ENCODE measurements at places on chromosomes 1 and 21.
A peak's percentile ranks its signal among the peaks of the same experiment; 100 is the strongest.

DNA sequence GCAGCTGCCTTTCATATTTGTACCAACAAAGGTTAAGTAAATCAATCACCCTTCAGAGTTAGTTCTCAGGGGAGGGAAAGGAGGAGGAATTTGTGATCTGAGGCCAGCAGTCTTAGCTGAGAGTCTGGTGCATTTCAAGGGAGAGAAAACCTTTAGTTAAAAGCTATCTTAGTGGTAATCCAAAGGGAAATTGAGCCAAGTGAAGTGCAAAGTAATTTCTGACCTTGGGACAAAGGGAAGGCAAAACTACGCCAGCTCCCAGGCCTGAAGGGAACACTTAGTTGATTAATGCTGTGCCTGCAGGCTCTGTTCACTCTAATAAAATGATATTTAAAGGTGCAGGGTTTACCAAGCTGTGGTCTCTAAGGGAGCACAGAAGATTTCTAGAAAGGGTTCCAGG lies 23.1 kb upstream of the FMOD start:
- DNase-seq, result no peak

DNA sequence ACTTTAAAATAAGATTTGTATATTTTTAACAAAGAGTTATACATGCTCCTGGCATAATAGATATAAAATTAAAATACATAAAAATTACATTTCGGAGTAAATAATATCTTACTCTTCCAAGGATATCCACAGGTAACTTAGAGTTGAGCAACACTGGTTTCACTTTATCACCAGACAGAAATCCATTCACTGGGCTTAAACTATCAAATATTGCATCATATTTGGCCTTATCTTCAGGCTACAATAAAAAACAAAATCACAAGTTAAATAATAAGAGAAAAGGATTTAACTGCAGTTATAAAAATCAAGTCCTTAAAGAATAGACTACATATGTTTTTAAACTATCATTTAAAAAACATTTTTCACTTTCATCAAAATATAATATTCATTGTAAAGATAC lies 55.5 kb downstream of the EPS15 start:
- no peak for DNase-seq

GRCh38 chr1:43933386-43934100 lies at the start of gene ARTN:
Gene ARTN (plus strand): TSS chr1:43933801. CDS start chr1:43935657, 1,856 bp downstream.
- DNase-seq, result peak; percentile 70

- DNase-seq, result peak; percentile 10
Observed at GRCh38 chr1:23198373-23198772, 18.9 kb downstream of the HTR1D start.

- no peak for DNase-seq
Observed at GRCh38 chr1:67648582-67649326, 36.2 kb upstream of the GADD45A start.

DNA sequence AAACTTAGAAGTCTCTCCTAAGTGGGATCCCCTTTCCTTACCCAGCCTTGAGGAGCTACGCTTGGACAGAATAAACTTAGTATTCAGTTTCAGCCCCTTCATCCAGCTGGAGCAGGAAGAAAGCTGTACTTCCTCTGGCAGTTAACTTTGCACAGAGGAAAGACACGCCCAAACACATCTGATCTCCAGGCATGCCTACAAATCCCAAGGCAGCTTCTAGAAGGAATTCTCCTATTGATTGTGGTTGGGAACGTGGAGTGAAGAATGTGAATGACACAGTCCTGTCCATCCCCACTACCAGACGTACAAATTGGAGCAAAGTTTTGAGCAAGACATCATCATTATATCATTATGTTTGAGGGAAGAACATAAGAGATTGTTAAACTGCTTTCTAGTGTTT lies 6.6 kb upstream of the AK4 start:
- no peak for DNase-seq

GRCh38 chr1:87795615-87796337 lies 467.1 kb downstream of the LMO4 start:
- DNase-seq, result no peak

- DNase-seq, result no peak
Observed at GRCh38 chr21:38507374-38507942, 9.2 kb upstream of the ERG start.

GRCh38 chr1:63906047-63906704 lies 132.4 kb downstream of the ROR1 start:
- no peak for DNase-seq

- no peak for DNase-seq
Observed at GRCh38 chr1:243301059-243301458, 45.2 kb downstream of the SDCCAG8 start.

- peak; percentile 92 for DNase-seq
Observed at GRCh38 chr1:205918955-205919746, 24.1 kb downstream of the SLC26A9 start.

DNA sequence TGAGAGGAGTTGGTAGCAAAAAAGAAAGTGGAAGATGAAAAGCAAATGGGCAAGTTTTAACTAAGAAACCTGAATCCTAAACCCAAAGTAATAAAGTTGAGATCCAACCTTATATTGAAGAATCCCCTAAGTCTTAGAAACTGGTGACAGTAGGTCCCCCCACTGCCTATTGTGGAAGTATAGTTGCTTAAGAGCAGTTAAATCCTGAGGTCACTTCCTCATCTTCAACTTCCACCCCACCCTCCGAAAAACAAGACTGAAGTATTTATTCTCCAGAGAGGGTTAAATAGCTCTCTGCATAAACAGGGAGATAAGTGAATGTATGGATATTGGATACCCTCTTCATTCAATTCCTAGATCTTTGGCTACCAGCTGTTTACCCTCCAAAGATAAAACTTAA lies 3.3 kb upstream of the DSTYK start:
- DNase-seq, result no peak

GRCh38 chr1:211829343-211830054 lies 1.1 kb downstream of the LPGAT1 start:
- DNase-seq, result no peak

DNA sequence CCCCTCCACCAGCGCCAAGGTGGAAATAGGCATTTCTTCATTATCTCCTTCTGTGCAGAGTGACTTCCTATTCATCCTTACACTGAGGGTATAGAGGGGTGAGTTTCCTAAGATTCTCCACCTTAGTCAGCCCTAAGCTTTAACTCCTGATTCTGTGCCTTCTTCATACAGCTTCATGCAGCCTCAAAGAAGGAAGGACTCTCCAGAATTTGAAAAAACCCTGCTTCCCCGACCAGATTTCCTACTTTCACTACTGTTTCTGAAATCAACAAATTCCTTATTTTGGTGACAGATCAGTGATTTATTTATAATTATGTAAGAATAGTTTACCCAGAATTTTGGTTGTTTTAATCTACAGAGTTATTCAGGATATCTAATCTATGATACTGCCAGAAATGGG lies 28.6 kb downstream of the GFI1 start:
- no peak for DNase-seq

- DNase-seq, result peak; percentile 94
Observed at GRCh38 chr1:32612189-32612881, 38.0 kb downstream of the ZBTB8OS start.

DNA sequence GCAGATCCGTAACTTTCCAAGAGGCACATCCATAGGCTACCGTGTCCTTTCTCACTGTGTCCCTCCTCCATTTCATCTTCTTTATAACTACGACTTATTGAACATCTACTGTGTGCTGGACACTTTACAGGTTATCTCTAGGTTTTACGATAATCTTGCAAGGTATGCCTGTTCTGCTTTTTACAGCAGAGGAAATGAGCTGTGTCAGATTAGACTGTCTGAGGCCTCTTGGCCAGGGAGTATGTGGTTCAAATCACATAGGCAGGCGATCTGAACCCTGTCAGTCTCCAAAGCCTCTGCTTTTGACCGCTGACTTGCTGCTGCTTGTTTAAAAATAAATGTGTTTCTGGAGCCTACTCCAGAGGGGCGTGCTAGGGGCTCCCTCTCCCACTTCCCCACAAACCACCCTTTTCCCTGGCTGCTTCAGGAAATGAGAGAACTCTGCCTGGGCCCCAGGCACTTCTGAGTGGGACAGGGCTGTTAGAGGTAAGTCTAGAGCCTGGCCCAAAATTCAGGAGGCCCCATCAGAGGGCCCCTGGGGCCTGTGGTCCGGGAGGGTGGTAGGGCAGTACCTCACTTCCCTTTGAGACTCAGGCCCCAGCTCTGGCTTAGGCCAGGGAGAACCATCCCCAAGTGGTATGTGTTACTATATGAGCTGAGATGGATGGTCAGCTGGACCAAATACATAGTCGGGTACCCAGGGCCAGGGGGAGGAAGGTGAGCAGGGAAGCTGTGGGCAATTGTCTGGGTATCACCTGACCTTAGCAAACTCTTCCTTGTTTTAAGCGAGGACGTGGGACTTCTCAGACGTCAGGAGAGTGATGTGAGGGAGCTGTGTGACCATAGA lies 4.4 kb downstream of the PSEN2 start:
- peak; percentile 66 for DNase-seq

- no peak for DNase-seq
Observed at GRCh38 chr1:21716169-21716568, 47.0 kb upstream of the RAP1GAP start.

DNA sequence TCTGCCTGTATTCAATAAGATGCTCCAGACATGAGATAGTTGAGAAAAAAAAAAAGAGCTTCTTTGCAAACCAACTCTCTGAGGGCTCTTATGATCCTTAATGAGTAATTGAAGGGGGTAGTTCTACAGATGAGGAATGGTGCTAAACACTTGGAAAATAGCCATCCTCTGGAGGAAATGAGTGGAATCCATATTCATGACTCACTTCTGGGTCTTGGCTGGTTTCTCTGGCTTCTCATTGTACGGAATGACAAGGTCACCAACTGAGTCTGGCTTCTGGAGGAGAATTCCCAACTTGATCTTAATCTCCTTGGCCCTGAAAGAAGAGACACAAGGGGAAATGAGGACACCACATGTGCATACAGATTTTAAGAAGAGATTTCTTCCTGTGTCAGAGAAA lies 34.7 kb downstream of the RGS5 start:
- DNase-seq, result no peak

- no peak for DNase-seq
Observed at GRCh38 chr1:243924588-243925349, 74.7 kb upstream of the AKT3 start.

DNA sequence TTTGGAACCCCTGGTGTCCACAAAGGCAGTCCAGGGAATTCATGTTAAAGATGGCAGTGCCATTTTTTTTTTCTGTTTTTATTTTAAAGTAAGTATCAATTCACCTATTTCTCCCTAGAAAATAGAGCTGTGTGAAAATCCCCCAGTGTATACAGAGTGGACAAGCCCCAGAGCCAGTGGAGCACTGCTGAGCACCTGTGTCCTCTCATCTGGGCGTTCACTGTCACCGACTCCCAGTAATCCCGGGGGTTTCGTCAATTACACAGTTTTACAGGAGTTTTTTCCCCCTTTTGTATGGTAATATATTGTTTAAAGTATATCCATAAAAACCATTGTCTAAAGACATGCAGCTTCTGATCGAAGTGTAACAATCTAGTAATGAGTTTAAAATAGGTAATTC lies 175.8 kb downstream of the SDCCAG8 start:
- no peak for DNase-seq

DNA sequence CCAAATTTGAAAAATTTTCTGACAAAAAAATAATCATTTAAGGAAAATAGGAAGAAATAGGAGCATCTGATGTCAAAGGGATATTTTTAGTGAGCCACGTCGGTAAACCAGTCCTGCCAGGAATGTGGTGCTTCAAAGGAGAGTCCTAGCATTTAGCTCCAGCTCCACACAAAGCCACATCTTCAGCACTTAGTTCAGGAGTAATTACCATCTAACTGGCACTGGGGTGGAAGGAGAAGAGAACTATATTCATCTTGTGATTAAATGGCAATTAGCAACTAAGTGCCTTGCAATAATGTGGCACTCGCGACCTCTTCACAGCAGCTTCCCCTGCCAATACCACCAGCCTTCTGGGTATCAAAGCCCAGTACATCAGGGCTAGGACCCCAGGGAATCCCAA lies 409.1 kb downstream of the SETD4 start:
- DNase-seq, result no peak

GRCh38 chr1:231964961-231965360 lies 338.4 kb downstream of the DISC1 start:
- DNase-seq, result no peak

DNA sequence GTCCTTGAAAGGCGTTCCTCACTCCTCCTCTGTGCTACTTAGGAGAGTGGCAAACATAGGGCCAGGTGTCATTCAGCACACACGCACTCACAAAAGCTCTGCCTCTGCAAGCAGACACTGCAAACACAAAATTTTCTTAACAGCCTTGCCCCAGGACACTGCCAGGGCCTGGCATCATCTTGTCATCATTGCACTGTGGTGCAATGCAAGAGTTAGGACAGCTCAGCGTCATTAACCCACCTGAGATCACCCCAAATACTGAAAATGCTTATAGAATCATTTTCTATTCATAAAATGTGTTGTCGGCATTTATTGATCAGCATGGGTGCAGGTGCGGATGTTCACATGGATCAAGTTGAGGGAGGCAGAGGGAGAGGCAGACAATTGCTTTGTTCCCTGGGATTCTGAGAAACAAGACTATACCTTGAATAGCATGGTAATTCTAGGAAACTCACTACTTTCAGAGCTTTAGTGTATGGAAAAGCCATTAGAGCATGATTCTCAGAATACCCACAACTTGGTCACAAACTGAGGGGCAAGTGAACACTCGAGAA lies 3.0 kb downstream of the ADAM30 start:
- DNase-seq, result no peak

GRCh38 chr1:36571106-36571505 lies 88.4 kb upstream of the CSF3R start:
- DNase-seq, result peak; percentile 45

DNA sequence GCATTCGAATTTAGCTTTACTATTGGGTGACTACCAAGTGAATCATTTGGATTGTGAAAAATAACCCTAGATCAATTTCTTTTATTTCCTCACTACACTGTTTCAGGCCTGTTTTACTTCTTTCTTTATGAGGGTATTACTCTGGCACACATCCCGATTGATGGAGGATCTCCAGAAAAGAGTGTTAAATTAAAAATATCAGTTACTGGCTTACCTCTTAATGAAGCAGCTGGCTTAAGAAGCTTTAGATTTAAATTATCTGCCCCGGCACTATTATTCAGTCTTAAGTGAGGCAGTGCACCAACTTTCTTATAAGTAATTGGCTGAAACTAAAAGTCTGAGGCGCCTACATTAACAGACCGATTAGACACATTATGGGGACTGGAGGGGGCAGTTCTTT lies 1097.4 kb downstream of the TTLL7 start:
- DNase-seq, result no peak

GRCh38 chr21:45505416-45506021 lies 36.7 kb downstream of the SLC19A1 start:
- DNase-seq, result peak; percentile 79

DNA sequence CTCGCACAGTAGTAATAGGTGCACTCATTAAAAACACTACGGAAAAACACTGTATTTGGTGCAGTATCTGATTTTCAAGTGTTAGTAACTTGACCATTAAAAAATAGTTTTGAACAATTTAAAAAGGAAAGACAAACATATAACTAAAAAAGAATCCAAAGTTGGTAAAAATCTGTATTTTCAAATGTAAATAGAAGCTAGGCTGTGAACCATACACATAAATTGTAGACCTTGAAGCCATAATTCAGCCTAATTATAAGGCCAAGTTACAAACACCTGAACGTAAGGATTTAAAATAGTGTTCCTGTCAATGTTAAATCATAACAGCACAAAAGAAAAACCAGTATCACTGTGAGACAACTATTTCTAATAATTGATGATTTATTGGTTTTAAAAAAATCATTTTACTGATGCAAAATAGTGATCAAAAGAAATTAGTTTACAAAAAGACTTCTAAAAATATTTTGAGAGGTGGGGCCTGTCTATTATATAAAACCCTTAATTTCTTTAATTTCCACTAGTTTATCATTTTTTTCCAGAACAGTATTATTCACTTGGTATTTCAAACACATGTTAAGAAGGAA lies 4.5 kb downstream of the IRF2BP2 start:
- DNase-seq, result no peak
